GM12878 (cell line): ENCODE measurements at places on chromosomes 3 and 15. TPM values are rescaled to one million over a fixed set of nuclear protein-coding genes. Genes with fewer than 3 reads are reported as not detected.

GRCh38 chr3:133258358-133258757, 141.5 kb upstream of the BFSP2 start:
- DNase-seq: no peak
- H3K4me1 ChIP-seq: no peaks in the 10 kb centered on the region
- no peak overlapping the region for H3K27ac ChIP-seq
- H3K27me3 ChIP-seq: no peaks in the 10 kb centered on the region; the same call in 1 of the 2 replicates
- no peaks in the 10 kb centered on the region for H3K36me3 ChIP-seq

- no peak overlapping the region for H3K4me3 ChIP-seq
- H3K4me1 ChIP-seq: no peaks in the 10 kb centered on the region
- no peaks in the 10 kb centered on the region for H3K36me3 ChIP-seq
Measured at GRCh38 chr15:49247556-49248110, 77.6 kb downstream of the GALK2 start.

DNA sequence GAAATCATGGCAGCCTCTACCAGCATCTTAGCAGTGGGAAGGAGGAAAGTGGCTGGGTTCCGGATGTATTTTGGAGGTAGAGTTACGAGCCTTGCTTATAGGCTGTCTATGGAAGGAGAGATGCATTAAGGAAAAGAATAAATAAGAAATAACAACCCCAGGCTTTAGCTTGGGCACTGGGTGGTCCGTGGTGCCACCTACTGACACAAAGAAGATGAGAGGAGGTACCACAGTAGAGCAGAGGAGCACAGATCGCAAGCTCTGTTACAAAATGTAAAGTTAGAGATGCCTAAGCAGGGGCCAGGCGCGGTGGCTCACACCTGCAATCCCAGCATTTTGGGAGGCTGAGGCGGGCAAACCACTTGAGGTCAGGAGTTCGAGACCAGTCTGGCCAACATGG, 74.8 kb downstream of the TMEM39A start:
- H3K27me3 ChIP-seq: no peaks in the 10 kb centered on the region
- H3K4me3 ChIP-seq: no peak overlapping the region
- DNase-seq: no peak
- no peak overlapping the region for H3K27ac ChIP-seq
- peaks cover 12% of the 10 kb centered on the region for H3K36me3 ChIP-seq
- no peaks in the 10 kb centered on the region for H3K4me1 ChIP-seq

The MYO5A gene
- 30.2 and 34.6 TPM in 2 replicates for total RNA-seq

The MYO5C gene
- total RNA-seq: 0.97 and 1.0 TPM in 2 replicates
